Activated naive CD8-positive, alpha-beta T cell treated with anti-CD3 and anti-CD28 coated beads, Interleukin-2, amount 50 U/mL, for 24 hours (primary cell): ENCODE measurements at places on chromosomes 16 and 17.

GRCh38 chr16:68539711-68540239, 684 bp downstream of the ZFP90 start:
- peak; percentile 10 for DNase-seq

- DNase-seq = no peak
Measured at GRCh38 chr16:89782489-89782888, 34.0 kb downstream of the FANCA start.

- DNase-seq = no peak
Measured at GRCh38 chr16:86665319-86665675, 86.9 kb downstream of the FOXL1 start.

- DNase-seq = peak; percentile 12
Measured at GRCh38 chr17:7439462-7440112, at the start of gene FGF11. Gene FGF11, plus strand, starts transcription at chr17:7439512. Its CDS starts 109 bp downstream, at chr17:7439621.

- no peak for DNase-seq
Measured at GRCh38 chr16:83473926-83474650, 333.7 kb upstream of the HSBP1 start.

- DNase-seq = no peak
Measured at GRCh38 chr16:90077757-90078578, 837 bp upstream of the PRDM7 start.

DNA sequence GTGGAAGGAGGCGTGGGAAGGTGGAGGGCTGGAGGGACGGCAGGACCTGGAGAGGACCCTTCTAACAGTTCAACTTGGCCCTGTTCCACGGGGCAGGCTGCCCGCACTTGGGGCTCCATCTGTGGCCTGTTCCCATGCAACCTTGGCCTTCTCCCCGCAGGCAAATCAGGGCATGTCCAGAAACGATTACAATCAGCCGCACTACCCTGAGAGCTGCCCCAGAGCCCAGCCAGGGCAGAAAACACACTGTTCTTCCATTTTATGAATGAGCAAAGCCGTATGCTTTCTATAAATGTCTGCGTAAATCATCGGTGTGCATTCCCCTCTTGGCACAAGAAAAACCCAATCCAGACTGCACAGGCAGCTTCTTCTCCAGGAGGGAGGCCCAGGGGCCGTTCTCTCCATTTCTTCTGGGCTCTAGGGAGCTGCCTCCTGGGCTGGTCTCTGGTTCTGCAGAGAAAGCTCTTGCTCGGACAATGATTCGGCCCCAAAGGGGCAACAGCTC, 228.7 kb downstream of the SOX9 start:
- no peak for DNase-seq

DNA sequence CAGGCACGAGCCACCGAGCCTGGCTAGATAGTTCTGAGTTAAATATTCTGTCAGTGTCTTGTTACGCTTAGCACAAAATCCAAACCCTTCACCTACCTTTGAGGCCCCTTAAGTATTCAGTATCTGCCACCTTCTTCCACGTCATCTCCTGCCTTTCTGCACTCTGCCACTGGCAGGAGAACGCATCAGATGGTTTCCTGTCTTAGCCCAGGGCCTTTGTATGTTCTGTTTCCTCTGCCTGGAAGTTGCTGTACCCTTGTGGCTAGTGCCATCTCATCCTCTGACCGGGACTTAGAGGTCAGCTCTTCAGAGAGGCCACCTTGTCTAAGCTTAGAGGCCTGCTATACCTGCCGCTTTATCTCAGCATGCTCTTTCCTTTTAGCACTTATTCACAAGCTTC, 67.5 kb upstream of the LGALS9 start:
- DNase-seq = no peak

DNA sequence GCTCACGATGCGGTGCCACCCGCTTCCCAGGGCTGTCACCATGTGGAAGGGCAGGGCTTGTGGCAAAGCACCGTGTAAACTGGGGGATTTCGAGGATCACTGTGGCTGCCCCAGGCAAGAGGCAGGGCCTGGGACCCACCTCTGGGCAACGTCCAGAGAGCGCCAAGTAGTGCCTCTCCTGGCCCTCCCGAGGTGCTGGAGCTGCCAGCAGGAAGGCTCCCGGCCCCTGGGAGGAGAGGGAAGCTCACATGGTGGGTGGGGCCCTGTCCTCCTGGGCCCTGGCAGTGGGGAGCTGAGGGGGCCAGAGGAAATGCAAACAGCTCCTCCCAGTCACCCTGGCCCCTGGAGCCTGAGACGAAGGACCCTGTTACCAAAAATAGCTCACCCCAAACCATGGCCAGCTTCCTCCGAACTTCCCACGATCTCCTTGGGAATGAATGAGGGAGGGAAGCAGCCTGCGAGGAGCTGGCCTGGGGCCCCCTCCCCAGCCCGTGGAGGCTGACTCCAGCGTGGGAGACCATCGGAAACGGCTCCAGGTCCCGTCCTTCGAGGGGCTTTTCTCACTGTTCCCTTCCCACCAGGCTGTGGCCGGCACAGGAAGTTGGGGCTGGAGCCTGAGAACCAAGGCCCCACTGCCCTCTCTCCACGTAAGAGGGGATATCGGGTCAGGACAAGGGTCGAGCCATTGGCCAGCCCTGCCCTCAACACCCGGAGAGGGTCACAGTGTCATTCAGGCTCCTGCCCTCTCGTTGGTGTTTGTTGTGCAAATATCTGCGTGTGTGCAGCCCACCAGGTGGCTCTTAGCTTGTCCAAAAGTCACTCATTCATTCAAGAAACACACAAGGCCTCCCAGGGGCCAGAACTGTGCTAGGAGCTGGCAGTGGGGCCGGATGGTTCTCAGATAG, 17.7 kb downstream of the VASN start:
- no peak for DNase-seq

- no peak for DNase-seq
Measured at GRCh38 chr17:35144840-35145239, 2.7 kb upstream of the NLE1 start.

- DNase-seq = no peak
Measured at GRCh38 chr16:30094541-30095165, 1.4 kb downstream of the YPEL3 start.

- DNase-seq = no peak
Measured at GRCh38 chr17:13508896-13509295, 92.8 kb downstream of the HS3ST3A1 start.

DNA sequence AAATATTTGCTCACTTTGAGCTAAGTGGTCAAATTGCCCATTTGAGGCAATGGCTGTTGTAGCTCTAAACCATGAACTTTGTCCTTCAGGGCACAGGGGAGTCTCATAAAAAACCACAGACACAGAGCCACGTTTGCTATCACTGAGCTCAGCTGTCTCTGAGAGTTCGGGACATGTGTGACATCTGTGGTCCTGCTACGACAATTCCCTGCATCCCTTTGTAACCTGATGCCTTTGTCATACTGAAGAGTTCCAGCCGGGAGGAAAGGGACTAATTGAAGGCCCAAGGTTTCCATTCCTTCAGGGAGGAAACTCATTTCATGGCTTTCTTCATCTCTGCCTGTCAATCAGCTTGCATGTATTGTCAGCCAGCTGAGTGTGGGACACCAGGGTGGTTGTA, 599.4 kb upstream of the CDH5 start:
- DNase-seq = no peak

DNA sequence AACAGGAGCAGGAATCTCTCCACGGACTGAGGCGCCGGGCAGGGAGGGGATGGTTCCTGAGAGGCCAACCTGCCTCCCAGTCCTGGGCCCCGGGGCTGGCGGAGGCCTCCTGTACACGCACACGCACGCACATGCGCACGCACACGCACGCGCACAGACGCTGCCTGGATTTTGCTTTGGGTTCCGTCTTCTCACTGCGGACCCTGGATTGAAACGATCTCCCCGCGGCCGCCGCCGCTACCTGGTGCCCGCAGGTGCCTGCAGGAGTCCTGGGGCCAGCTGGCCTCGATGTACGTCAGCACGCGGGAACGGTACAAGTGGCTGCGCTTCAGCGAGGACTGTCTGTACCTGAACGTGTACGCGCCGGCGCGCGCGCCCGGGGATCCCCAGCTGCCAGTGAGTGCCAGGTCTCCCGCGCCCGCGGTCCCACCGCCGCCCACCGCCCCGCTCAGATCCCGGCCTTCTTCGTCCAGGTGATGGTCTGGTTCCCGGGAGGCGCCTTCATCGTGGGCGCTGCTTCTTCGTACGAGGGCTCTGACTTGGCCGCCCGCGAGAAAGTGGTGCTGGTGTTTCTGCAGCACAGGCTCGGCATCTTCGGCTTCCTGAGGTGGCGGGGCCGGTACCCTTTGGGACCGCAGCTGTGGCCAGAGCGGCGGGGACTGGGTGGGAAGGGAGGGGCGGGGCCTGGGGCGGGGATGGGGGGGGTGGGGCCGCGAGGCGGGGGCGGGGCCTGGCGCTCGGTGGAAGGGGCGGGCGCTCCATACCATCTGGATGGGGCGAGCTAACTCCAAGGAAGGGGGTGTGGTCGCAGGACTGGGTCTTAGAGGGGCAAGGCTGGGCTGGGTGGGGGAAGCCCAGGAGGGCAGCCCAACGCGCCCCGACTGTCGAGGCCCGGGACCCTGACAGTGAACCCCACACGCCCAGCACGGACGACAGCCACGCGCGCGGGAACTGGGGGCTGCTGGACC, 12.3 kb downstream of the CES4A start:
- DNase-seq = peak; percentile 48
